Activated T-helper 1 cell treated with anti-CD3 and anti-CD28 coated beads, Interleukin-2, amount 50 U/mL, for 16 hours (primary cell): ENCODE measurements at places on chromosomes 6 and 20.
A peak's percentile ranks its signal among the peaks of the same experiment; 100 is the strongest.

- no peak for DNase-seq
Observed at GRCh38 chr20:41064377-41064776, 35.8 kb downstream of the TOP1 start.

DNA sequence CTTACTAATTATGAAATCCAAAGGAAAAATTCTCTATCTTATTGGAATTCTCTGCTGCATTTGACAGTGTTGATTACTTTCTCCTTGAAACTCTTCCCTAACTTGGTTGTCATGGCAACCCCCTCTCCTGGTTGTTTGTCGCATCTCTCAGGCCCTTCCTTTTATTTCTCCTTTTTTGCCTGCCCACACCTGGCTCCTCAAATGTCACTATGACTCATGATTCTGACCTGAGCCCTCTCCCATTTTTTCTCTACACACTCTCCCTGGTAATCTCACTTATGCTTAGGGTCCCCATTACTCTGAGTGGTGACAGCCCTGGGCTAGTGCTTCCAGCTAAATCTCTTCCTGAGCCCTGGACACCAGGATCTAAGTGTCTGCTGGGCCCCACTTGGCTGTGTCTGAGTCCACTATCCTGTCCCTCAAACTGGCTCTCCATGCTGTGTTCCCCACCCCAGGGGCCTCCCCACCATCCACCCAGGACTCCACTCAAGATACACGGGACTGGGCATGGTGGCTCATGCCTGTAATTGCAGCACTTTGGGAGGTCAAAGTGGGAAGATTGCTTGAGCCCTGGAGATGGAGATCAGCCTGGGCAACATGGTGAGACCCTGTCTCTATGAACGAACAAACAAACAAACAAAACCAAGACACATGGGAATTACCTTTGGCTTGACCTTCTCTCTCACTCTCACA lies 16.5 kb upstream of the NNAT start:
- no peak for DNase-seq

DNA sequence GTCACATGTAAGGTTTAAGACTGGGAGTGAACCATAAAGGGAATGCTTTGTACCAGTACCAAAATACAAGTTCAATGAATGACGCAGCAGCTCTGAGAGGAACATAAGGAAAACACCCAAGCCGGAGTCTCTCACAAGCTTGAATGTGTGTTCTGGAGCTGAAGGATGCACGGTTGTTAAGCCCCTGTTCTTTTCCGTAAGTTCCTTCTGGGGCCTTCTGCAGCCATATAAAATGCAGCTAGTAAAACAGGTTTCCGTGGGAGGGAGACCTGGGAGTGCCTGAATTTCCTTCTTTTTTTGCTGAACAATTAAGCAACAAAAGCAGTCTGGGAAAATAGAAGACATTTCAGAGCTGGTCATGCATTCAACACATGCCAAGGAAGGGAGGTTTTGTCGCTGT lies 73.2 kb upstream of the JAG1 start:
- no peak for DNase-seq

DNA sequence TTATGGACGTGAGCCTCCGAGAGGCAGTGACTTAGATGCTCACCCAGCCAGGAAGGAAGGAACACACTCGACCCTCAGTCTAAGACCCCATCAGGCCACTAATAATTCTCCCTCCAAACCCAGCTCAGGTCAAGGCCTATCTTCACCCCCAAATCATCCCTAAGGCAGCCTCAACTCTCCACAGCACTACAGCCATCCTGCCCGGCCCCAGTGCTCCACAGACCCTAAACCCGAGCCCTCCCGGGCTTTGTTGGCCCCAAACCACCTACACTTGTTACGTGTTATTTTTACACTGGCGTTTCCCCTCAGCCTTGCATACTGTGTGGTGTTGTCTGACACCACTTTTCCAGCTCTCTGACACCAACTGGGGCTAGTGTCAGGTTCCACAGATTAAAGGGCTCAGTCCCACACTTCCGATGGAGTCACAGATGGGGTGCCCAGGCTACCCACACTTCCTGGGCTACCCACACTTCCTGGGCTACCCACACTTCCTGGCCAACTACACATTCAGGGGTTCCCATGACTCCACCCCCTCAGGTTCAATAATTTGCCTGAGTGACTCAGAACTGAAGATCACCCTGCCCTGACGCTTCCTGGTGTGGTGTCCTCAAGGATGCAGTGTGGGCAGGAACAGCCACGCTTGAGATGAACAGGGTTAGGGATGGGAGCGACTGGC lies 25.3 kb downstream of the RBCK1 start:
- peak; percentile 46 for DNase-seq

- no peak for DNase-seq
Observed at GRCh38 chr20:47950124-47950912, 165.0 kb upstream of the SULF2 start.

GRCh38 chr20:1616858-1617434 lies 2.9 kb downstream of the SIRPB1 start:
- DNase-seq: no peak

DNA sequence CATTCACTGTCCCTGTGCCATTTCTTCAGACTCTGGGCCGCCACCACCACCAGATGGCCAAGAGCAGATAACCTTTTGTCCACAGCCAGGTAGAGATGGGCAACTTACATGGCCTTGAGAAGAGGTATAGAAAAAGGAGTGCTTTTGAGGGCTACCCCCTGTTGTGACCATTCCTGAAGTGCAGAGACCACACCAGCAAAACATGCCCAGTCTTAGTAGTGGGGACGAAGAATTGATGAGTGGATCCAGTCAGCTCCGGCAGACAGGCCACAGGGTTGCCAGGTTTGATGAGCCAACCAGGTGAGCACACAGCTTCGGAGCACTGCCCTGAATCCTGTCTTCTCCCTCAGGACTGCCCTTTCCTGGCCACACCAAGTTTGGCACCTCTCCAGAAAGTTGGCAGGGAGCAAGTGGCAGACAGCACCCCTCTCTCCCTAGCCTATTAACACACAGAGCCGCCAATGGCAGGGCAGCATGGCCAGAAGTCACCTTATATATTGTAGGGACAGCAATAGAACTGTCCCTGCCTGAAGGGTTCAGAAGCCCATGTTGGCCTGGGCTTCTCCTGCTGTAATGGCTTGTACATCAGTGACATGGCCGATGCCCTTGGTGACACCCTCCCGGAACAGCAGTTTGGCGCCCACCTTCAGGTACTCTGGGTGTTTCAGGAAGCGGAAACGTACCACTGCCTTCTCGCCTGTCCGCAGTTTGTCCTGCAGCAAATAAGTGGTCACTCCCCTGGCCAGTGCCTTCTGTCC lies 7.8 kb downstream of the GTPBP2 start:
- DNase-seq: no peak

DNA sequence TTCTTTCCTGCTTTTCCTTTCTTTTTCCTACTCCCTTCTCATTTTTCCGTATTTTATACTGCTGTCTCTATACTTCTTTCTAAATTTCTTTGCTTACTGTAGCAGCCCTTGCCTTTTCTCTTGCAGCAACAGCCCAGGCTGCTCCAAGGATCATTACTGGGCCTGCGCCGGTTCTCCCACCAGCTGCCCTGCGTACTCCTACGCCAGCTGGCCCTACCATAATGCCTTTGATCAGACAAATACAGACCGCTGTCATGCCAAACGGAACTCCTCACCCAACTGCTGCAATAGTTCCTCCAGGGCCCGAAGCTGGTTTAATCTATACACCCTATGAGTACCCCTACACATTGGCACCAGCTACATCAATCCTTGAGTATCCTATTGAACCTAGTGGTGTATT lies 148.8 kb downstream of the QKI start:
- no peak for DNase-seq

- no peak for DNase-seq
Observed at GRCh38 chr20:16392346-16392745, 180.9 kb downstream of the KIF16B start.

- DNase-seq: no peak
Observed at GRCh38 chr6:153503810-153504209, 372.7 kb upstream of the RGS17 start.

- no peak for DNase-seq
Observed at GRCh38 chr6:2440516-2440915, 195.1 kb upstream of the GMDS start.

- DNase-seq: peak; percentile 44
Observed at GRCh38 chr20:63580796-63581461, 6.9 kb upstream of the HELZ2 start.

- DNase-seq: no peak
Observed at GRCh38 chr20:40899344-40899743, 129.3 kb upstream of the TOP1 start.

DNA sequence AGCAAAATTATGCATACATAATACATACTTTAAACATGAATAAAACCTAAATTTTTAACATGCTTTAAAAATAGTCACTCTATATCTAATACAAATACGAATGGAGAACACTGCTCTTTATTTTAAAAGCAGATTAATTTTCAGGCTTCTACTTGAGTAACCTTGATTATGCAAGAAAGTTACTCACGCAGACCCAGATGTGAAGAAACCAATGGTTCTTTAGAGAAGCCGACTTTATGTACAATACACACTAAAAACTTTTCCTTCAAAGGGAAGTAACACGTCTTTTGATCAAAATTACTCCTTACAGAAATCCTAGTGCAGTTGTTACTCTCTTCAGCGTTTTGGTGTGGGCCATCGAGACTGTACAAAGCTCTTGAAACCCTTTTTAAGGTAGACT lies 136.9 kb upstream of the SLC22A16 start:
- DNase-seq: no peak

GRCh38 chr6:116741571-116741970 lies 23.9 kb downstream of the FAM162B start:
- DNase-seq: no peak

DNA sequence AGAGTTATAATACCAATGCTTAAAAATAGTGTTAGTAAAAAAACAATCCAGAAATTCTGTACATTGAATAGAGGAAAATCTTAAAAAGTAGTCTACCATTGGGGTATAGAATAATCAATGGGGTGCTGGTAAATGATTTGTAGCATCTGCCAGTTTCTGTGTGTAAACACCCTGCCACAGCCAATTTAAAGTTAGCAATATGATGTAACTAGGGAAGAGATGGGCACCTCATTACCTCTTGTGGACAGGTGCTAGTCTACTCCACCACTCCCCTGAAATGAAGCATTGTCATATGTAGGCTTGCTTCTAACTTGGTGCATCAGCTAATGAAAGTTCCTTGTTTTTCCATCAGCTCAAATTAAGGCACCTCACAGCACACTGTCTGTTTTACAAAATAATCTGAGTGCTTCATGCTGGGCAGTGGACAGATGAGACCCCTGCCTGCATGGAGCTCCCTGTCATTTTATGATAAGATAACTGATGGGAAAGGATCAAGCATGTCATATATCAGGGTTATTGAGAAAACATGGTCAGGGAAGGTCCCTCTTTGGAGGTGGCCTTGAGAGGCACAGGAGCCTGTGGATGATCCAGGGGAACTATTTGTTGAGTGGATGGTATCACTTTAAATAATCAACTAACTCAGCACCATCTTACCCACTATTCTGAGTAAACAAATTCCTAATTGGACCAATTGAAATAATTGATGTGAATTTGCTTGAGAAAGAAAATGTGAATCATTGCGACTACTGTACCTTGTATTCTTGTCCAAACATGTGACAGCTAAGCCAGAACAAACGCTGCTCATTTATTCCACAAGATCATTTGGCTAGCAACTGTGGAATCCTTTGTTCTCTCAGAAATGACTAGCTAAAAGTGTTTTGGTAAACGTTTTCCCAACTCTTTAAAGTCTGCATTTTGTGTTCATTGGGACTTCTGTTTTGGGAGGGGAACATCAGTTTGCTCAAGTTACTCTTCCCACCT lies 45.9 kb upstream of the CSE1L start:
- no peak for DNase-seq

GRCh38 chr6:46420921-46421638 lies 70.2 kb downstream of the RCAN2 start:
- DNase-seq: no peak

GRCh38 chr6:158262082-158262481 lies 50.2 kb upstream of the TULP4 start:
- DNase-seq: no peak

DNA sequence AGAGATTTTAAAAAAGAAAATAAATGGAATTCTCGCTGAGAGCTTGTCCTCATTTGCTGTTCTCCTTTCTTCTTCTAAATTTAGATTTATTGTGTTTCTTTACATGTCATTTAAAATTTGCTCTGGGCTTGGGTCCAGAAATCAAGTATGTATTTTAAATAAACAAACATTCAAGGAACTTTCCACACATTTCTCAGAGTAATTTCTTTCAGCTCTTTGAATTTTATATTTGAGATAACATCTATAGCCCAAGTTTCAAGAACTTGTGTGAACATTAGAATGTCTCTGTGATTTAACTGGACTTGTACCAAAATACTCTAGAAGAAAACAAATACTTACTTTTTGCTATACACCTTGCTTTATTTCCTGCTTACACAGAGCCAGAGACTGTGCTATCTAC lies 192.3 kb downstream of the TMEM200A start:
- no peak for DNase-seq

DNA sequence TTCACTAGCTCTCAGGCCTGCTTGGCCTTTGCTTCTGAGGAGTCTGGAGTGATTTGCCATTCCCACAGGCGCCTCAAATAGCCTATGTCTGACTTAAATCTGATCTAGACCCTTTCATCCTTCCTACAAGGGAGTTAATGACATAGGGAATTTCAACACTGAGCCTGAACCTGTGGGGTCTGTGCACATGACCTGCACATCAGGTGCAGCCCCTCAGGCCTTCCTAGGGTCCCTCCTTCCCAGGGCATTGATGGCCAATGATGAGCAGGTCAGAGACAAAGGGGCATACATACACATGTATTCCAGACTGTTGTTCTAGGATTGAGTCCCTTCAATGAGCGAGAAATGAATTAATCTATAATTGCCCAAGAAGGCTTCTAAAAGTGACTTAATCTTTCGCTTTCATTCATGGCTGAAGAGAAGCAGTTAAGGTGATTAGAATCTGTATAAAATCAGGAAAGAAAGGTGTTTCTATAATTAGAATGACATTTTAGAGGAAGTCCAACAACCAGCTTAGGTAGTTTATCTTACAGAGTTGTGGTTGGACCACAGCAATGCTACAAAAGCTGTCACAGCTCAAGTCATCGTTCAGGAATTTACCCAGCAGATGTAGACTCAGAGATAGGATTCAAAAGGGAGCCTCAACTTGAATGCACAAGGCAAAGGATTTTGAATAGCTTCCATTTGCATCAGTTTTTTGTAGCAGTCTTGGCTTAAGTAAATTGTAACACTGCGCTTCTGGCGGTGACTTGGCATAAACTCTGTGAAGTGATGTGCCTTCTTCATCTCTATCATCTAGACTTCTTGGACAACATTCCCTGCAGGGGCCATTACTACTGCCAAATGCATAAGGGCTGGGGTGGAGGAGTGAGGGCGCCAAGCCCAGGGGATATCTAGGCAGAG lies 27.0 kb upstream of the TBC1D7 start:
- no peak for DNase-seq
